NCI-H2081 treated with DMSO at 0.1 percent for 48 hours (cell line): ENCODE measurements at places on chromosomes 2 and 18.

DNA sequence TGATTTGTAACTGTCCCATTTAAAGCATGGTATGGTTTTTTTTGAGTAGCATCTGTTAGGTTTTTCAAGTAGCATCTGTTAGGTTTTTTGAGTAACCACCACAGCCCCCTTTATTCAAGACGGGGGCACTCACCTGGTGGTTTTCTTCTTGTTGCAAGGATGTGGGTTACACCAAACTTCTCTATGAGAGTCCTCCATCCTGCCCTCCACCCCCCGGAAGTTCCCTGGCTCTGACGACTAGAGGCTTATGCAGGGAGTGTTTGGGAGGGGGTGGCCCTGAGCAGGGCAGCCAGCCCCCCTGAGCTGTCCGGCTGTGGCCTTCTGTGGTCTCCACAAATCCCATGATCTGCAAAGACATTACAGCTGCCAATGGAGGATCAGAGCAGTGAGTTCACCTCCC, 39.3 kb downstream of the MTCL1 start:
- DNase-seq: no peak

GRCh38 chr18:30971338-30971956, 71.1 kb downstream of the DSC3 start:
- DNase-seq: no peak

DNA sequence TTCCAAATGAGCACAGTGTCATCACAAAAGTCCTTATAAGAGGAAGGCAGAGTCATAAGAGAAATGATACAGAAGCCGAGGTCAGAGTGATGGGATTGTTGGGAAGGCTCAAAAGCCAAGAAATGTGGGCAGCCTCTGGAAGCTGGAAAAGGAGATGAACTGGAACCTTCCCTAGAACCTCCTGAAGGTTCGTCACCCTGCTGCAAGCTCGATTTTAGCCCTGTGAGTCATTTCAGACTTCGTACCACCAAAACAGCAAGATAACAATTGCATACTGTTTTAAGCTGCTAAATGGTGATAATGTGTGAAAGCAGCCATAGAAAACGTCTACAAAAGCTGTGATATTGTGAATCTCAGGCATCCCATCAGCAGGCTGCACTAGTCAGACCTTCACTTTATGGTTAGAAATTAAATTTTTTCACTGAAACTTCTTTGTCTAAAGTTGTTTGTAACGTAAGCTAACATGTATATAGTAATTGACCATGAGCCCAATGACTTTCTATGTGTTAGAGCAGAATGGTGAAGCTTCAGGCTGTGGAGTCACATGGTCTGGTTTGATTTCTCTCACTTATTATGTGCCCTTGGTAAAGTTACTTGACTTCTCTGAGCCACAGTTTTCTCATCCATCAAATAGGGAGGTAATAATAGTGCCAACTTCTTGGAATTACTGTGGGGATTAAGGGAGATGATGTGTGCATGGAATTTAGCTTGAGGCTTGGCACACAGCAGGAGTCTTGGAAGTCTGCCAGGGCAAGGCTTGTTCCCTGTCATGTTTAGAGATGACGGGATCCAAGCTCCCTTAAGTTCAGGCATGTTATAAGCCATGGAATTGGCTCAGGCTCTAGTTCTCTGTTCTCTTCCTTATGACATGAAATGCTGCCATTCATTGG, 132.0 kb upstream of the CCDC195 start:
- no peak for DNase-seq

DNA sequence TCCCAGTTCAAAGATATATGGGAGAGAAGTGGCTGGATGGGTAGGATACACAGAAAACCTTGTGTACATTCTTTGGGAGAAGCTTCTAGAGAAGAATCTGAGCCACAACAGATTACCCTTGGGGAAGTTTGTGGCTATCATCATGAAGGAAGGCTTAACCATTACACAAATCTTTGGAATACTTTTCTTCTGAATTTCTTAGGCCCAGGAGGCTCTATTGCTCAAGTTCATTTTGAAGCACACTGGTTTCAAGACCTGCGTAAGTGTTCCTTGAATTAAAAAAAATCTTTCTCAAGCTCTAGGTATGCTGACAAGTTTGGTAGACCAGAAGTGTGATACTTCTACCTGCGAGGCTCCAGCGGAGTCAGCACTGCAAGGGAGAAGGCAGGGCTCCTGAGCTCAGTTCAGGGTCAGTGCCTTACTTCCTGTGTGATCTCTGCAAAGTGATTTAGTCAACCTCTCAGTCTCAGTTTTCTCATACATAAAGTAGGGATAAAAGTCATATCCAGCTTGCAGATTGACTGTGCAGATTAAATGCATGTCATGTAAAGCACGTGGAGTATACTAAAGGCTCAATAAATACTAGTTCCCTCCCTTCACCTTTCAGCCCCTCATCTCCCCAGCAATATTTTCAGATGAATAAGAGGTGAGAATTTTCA, 438.6 kb downstream of the DLGAP1 start:
- DNase-seq: no peak

DNA sequence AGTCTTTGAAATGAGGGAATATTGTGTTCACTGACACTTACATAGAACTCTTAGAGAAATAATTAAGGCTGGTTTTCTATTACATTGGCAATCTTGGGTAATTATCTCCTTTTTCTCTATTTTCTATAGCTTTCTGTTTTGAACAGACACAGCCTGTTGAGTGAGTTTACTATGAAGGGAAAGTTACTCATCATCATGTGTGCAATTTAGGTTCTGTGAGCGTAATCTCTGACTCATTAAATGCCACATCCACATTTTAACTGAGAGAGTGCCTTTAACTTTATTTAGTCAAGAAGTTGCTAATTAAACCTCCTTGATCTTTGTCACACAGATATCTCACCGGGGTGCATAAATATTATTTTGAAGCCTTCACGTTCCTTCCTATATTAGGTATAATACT, 174.0 kb upstream of the SLC8A1 start:
- no peak for DNase-seq

DNA sequence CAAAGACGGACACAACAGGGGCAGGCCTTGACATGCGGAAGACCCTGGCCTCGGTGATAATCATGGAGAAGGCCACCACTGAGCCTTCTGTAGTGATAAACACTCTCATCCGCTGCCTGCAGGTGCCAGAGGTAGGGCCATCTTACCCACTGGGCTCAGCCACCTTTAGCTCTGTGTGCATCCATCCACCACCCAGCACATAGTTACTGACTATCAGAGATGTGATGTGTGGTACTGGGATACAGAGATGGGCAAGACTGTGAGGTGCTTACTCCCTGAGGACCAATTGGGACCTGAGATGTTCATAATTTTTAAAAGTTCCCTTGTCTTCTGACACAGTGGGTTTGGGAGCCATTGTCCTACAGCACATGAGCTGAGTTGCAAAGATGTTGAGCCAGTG, 1.6 kb downstream of the MROH2A start:
- DNase-seq: no peak

DNA sequence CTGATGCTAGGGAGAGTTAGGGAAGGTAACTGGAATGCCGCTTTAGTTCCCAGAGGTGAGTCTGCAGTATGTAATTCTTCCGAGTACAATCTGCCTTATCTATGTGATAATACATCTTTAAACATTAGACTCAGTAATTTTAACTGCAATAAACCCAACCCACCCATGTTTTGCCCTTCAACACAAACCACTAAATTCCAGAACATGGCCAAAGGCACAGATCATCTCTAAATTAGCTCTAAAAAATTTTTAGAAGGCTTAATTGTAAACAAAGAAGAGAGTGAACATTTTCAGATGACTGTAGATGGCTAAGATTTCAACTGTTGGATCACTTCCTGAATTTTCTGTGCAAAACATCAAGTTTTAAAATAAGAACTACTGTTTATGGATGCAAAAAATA, 488.7 kb upstream of the ID2 start:
- no peak for DNase-seq

- no peak for DNase-seq
These were observed 318.2 kb downstream of the RND3 start for GRCh38 chr2:150169237-150169629.

- no peak for DNase-seq
These were observed 39.9 kb downstream of the DNAH6 start for GRCh38 chr2:84556190-84556589.

DNA sequence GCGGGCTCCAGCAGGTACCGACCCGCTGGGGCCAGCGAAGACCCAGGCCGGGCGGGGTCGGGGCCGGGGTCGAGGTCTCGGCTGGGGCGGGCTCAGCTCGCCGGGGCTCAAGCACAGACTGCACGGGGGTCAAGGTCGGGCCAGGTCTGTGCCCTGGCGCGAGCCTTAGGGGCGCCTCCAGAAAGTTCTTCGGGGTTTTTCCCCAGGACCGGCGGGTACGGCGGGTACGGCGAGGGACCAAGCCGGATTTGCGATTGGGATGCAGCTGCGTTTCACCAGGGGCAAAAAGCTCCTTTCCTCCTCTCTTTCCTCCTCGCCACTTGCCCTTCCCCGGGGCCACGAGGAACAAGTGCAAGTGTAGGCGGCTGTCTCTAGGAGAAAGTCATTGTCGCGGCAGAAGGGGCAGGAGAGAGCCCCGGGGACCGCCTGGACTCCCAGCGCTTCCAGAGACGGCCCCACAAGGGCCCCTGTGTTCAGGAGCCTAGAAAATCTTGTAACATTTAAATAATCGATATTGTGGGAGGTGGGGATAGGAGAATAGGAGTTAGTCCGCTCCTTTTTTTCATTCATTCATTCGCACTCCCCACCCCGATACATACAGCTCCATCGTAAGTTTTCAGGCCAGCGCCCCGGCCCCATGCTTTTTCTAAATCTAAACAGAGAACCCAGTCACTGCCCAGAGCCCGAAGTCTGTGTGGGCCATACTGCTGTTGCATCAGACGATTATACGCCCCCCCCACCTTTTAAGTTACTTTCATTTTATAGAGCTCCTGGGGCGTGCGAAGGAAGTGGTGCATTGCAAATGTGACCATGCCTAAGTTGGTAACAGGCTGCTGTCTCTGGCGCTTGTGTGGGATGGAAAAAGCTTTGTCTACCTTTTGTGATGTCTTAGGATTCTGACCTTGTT, 679 bp downstream of the PMAIP1 start:
- DNase-seq: no peak
